ENCODE measurements at places on chromosomes 7 and 10.

DNA sequence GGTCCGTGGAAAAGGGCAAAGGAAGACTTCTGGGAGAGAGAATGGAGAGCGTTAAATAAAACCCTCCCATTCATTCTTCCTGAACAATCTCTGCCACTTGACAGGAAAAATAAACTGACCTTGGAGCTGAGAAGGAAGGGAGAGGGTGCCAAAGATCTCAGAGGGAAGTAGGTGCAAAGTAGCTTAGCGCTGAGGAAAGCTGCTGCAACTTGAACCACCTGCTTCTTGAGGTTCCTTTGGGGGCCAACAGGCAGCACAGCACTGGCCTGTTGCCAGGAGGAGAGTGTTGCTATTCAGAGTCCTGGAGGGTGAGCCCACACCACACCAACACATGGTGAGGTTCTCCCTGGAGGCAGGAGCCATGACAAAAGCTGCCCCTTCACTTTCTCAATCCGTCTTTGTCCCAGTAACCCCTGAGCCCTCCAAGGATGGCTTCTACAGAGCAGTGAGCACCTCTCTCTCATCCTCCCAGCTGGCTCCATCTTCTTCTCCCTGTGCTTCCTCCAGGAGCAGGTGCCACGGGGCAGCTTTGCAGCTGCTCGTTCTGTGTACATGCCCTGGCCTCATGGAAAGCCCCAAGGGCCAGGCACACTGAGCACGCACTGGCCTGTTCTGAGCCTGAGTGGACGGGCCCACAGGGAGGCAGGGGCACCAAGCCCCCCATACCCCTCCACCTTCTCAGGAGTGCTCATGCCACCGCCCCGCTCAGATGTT is 101.3 kb downstream of the STRA8 start:
- no peak for DNase-seq

- no peak for DNase-seq
Observed at GRCh38 chr10:125629758-125630376, 53.1 kb downstream of the TEX36 start.

DNA sequence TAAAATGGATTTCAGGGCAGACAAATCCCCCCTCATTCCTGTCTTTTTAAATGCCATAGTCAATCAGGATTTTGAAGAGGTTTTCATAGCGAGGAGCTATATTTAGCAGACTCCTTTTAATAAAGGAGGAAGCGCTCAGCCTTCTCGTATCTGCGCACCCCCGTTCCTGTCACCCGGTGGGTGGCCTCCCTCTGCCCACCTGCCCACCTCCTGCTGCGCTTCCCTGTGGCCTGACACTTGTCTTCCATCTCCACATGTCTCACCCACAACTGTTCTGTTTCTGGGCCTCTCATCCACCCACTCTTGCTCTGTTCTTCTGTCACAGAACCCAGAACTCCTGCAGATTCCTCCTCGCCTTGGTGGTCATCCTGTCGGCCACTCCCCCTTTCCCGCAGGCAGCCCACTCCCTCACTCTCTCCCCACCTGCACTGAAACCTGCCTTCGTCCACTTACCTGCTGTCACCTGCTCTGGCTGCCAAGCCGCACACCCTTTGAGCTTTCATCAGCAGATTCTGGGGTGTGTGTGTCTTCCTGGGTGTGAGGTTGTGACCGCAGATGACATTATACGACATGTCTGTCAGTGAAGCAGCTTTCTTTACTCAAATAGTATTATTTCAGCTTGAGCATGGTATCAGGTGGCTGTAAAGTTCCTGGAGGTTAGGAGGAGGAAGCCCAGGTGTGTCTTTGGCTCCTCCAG is 163.5 kb upstream of the AGK start:
- no peak for DNase-seq

GRCh38 chr7:133650487-133651300 is 397.8 kb downstream of the EXOC4 start:
- DNase-seq, result no peak

- no peak for DNase-seq
Observed at GRCh38 chr10:122010405-122011050, 21.6 kb downstream of the TACC2 start.

DNA sequence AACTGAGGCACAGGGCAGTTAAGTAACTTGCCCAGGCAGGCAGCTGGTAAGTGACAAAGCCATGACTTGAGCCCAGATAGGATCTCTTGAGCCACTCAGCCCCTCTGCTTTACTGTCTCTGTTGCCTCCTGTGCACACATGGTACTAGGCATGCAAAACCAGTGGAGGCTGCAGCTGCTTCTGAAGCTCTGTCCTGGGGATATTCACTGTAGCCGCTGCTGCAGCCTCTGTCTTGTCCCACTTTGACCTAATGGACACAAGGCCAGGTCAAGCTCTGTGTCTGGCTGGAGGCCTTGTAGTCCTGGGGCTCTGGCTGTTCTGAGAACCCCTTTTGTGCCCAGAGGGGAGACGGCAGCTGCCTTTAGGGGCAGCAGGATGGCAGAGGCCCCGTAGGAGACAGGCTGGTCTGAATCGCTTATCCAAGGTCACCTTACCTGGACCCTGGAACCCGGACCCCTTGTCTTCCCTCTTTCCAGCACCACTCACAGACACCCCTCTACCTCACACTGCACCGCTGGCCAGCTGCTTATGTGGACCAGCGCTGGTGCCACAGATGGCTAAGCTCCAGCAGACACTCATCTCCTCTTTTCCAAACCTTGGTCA is 57.6 kb downstream of the TSPAN15 start:
- no peak for DNase-seq

DNA sequence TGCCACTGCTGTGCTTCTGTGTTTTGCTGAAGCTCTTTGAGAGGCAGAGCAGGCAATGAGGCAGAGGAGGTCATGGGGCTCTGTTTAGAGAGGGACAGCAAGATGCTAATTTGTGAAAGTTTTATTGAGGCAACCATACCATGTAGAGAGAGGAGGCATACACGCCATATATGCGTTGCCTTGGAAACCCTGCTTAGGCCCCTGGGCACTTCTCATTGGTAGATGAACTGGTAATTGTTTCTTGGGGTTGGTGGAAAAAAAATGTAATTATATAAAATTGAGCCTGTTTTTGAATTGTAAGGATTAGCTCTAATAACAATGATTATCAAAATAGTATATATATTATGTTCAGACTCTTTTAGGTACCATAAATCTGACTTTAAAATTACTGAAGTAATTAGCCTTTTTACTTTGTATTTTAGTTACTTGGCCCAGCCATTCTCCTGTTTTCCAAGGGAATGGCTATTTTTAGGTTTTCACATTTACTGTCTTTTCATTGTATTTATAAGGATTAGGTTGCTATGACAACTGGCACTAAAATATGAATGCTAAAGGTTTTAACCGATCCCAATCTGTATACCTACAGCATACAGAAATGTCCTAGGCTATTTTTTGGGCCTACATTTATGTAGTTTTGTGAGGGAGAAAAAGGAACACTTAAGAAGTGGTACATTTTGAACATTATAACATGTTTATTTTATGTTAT is 52.4 kb downstream of the BZW2 start:
- no peak for DNase-seq

DNA sequence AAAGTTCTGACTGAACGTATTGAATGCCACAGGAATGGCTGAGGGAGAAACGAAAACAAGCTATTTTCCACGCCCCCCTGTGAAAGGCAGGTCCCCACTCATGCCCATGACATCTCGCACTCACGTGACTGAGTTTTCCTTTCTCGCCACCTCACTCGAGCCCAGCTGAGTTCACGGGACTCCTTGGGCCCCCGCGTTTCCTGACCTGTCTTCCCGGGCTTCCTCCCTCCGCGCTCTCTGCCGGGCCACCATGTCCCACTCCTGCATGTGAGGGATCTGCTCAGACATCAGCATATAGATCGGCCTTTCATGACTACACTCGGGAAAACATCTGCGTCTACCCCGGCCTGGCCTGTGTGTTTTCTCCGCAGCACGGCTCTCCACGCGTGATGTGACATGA is 226.0 kb upstream of the ADARB2 start:
- DNase-seq, result no peak

- no peak for DNase-seq
Observed at GRCh38 chr10:77313066-77313750, 324.4 kb downstream of the KCNMA1 start.

DNA sequence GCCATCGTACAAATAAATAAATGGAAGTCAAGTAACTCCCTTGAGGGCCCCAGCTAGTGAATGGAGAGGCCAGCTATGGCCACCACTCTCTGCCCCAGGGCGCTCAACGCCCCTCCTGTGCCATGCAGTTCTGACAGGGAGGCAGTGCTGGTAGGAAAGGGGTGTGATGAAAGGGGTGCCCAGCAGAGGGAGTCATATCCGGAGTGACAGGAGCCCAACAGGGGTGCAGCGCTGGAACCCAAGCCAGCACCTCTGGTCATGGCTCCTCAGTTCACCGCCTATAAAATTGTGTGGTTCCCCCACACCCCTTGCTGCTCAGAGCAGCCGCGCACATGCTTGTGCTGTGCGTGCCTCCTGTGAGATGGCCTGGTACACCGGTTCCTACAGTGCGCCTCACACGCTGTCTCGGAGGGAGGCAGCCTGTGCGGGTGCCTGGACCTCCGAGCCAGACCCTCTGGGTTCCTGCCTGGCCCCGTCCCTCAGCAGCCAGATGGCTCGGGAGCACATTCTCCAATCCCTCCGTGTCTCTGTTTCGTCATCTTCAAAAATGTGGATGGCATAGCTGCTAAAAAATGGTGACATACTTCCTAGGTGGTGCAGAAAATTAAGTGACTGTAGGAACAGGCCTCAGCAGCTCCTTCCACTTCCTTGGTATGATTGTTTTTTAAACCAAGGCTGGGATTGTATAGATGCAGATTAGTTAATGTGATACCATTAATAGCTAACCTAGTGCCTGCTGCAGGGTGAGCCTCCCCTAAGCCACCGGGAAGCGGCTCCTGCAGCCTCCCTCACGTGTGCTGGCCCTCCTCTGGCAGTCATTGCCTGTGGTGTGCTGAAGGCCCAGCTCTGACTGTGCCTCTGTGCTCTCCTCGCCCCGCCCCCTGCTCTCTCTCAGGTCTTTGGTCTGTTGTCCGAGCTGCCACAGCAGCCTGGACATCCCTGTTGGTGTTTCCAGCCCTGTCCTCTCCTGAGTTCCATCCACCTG is 125.8 kb downstream of the EGFR start:
- no peak for DNase-seq

GRCh38 chr7:42883950-42884349 is 27.9 kb downstream of the C7orf25 start:
- DNase-seq, result no peak

GRCh38 chr10:99536338-99537085 is 3.8 kb downstream of the NKX2-3 start:
- DNase-seq, result no peak

GRCh38 chr10:49617121-49618020 is 3.5 kb downstream of the CHAT start:
- DNase-seq, result no peak

DNA sequence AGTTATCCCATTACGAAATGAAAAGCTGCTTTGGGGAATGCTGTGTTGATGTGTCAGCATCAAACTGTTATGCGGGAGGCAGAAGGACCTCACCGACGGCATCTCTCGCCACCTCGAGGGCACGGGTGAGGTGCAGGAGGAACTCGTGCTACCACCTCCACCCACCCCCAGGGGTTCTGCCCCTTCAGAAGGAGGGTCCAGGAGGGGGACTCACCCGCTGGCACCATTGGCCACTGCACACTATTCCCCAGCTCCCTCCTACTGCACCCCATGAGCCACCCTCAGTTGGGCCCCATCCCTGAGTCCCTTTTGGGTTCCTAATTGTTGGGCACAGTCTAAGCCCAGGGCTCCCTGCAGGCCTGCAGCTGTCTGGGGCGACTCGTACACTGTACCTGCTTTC is 236.6 kb downstream of the PTPRN2 start:
- DNase-seq, result no peak

All from stimulated activated CD4-positive, alpha-beta T cell treated with anti-CD3 and anti-CD28 coated beads, Interleukin-4, amount 100 ng/mL, for 24 hours (primary cell).